ENCODE measurements at places on chromosomes 7 and 10.

GRCh38 chr10:117345143-117345542, 30.1 kb downstream of the PDZD8 start:
- DNase-seq, result no peak

DNA sequence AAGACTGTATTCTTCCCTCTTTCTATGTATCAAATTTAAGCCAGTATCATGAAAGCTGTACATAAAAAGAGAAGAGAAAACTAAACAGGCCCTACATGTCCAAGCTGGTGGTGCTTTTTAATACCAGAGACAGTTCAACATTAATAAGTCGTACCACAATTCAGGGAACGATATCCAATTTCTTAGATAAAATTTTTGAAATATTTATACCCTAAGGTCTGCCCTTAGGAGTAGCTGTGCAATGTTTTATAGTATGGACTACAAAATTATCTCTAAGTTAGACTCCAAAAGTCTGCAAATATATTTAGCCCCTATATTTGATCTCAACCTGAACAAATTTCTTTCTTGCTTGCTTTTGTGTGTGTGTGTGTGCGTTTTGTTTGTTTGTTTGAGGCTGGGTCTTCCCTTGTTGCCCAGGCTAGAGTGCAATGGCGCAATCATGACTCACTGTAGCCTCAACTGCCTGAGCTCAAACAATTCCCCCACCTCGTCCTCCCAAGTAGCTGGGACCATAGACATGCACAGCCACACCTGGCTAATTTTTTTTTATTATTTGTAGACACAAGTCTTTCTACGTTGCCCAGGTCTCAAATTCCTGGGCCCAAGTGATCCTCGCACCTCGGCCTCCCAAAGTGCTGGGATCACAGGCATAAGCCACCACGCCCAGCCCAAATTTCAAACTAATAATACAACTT, 13.2 kb downstream of the ARHGAP19 start:
- DNase-seq, result no peak

GRCh38 chr7:48710995-48711394, 213.4 kb upstream of the CDC14C start:
- DNase-seq, result no peak

GRCh38 chr10:131249238-131249954, 62.1 kb downstream of the TCERG1L start:
- DNase-seq, result no peak

GRCh38 chr10:73812657-73813056, 1.3 kb upstream of the NDST2 start:
- no peak for DNase-seq

GRCh38 chr10:101558204-101558603, 29.9 kb downstream of the POLL start:
- no peak for DNase-seq

- no peak for DNase-seq
These were observed 97.7 kb downstream of the DNMBP start for GRCh38 chr10:99912041-99912440.

DNA sequence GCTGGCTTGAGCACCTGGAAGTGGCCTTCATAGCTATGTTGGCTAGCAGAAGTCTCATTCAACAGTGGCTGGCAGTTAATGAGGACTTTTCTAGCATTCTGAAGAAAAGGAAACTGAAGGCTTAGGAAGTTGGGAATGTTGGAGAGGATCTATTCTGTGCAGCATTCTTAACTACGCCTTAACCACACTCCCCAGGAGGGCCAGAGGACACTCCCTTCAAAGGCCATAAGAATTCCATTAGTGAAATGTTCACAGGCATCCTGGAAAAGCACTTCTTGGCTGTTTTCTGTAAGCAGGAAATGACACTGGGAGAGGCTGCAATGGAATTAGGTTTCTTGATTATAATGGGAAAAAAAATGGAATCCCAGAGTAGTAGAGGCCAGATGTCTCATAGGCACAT, 188.9 kb downstream of the ARHGAP12 start:
- no peak for DNase-seq

- no peak for DNase-seq
These were observed 20.0 kb downstream of the SORCS1 start for GRCh38 chr10:107144490-107144889.

Measured in stimulated activated naive CD4-positive, alpha-beta T cell treated with Interleukin-2 at 50 U/mL for 16 hours (primary cell).